Stimulated activated naive CD8-positive, alpha-beta T cell treated with anti-CD3 and anti-CD28 coated beads, Interleukin-15, amount 100 ng/mL, for 72 hours (primary cell): ENCODE measurements at places on chromosomes 12 and 14.

GRCh38 chr12:121918679-121919038 is 267 bp downstream of the CFAP251 start:
- no peak for DNase-seq

GRCh38 chr12:92257261-92257660 is 111.6 kb upstream of the BTG1 start:
- DNase-seq: no peak

GRCh38 chr12:51531978-51532497 is 59.0 kb upstream of the SCN8A start:
- peak; percentile 80 for DNase-seq

- no peak for DNase-seq
Measured at GRCh38 chr12:122997343-122998250, 17.1 kb downstream of the ARL6IP4 start.

DNA sequence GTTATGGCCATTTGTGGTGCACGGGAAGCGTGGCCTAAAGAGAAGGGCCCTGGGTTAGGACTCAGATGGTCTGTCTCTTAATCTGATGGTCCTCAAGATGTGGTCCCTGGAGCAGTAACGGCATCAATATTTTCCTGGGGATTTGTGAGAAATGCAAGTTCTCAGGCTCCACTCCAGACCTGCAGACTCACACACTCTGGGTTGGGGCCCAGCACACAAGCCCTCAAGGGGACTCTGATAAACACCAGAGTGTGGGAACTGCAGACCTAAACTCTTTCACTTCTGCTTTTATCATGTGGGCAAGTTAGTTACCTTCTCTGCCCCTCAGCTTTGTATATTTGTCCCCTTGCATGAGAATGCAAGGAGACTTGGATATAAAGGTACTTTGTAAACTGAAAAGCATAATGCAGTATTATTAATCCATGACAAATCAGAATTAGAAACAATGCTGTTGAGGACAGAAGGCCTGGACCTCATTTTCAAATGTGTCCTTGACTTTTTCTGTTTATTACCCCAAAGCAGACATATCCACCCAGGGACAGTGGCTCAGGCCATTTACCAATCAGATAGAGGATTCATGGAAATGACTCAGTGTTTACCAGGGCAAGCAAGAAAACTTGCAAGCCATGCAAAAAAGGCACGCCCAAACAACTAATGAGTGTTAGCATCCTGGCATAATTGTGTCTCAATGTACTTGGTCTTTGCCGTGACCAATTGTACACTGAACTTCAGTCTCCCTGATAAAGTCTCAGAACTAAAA is 157.0 kb downstream of the ASCL1 start:
- no peak for DNase-seq

GRCh38 chr12:24780697-24781368 is 168.1 kb downstream of the BCAT1 start:
- no peak for DNase-seq

GRCh38 chr14:75373616-75374015 is 54.2 kb upstream of the JDP2 start:
- no peak for DNase-seq

DNA sequence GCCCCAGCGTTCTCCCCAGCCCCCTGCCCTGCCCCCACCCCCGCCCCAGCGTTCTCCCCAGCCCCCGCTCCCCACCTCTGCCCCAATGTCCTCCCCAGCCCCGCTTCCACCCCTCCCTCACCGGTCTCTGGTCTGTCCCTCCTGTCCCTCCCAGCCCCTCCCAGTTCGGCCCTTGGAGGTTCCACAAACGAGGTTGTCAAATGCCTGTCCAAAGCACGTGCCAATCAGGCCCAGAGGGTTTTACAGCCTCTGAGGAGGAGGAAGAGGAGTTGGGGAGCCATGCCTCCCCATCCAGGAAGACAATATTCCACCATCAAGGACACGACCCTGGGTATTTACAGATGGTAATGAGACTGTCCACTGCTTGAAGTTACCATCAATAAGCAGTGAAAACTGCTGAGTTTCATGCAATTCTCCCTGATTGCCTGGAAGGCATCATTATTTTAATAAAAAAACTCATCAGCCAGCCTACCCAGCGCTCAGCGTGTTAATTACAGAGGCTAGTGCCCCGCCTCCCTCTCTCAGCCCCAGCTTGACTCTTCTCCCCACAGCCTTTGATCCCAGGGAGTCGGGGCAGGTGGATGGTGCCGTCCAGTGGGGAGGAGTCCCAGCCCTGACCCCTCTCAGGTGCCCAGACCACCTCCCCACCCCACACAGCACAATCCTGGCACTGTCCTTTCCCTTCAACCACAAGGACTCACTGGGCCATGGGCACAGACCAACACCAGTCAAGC is 30.6 kb upstream of the C14orf180 start:
- DNase-seq: no peak

DNA sequence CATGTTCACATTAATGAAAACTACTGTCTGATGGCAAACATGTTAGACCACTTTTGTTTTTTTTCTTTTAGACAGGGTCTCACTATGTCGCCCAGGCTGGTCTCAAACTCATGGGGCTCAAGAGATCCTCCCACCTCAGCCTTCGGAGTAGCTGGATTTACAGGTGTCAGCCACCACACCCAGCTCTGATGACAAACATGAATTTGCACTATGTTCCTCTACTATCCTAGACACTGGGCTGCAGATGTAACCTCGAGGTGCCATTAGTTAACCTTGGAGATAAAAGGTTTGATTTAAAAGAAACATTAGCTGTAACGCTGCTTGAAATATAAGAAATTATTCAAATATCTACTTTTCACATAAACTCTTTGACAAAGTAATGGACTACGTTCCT is 8.1 kb downstream of the VPS37B start:
- DNase-seq: no peak

- DNase-seq: no peak
Measured at GRCh38 chr14:55819610-55820304, 239.8 kb downstream of the KTN1 start.

DNA sequence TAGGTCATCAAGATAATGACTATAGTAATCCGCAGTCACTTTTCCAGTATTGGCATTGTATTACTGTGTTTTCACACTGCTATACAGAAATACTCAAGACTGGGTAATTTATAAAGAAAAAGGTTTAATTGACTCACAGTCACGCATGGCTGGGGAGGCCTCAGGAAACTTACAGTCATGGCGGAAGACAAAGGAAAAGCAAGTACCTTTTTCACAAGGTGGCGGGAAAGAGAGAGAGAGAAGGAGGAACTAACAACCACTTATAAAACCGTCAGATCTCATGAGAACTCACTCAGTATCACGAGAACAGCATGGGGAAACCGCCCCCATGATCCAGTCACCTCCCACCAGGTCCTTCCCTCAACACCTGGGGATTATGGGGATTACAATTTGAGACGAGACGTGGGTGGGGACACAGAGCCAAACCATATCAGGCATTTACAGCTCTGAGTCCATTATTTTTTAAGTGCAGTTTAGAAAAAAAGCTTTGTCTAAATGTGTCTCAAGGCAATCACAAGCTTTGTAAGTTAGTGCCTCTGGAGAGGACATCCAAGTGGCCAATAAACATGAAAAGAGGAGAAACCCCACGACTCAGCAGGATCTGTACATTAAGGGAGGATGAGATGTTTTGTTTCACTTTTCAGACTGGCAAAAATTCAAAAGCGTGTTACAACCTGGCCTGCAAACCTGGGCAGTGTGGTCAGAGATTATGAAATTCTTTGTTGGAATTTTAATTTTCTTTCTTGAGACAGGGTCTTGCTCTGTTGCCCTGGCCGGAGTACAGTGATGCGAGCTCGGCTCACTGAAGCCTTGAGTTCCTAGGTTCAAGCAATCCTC is 82.0 kb downstream of the DNAH10 start:
- no peak for DNase-seq

- no peak for DNase-seq
Measured at GRCh38 chr14:105067140-105067968, 2.1 kb upstream of the GPR132 start.

DNA sequence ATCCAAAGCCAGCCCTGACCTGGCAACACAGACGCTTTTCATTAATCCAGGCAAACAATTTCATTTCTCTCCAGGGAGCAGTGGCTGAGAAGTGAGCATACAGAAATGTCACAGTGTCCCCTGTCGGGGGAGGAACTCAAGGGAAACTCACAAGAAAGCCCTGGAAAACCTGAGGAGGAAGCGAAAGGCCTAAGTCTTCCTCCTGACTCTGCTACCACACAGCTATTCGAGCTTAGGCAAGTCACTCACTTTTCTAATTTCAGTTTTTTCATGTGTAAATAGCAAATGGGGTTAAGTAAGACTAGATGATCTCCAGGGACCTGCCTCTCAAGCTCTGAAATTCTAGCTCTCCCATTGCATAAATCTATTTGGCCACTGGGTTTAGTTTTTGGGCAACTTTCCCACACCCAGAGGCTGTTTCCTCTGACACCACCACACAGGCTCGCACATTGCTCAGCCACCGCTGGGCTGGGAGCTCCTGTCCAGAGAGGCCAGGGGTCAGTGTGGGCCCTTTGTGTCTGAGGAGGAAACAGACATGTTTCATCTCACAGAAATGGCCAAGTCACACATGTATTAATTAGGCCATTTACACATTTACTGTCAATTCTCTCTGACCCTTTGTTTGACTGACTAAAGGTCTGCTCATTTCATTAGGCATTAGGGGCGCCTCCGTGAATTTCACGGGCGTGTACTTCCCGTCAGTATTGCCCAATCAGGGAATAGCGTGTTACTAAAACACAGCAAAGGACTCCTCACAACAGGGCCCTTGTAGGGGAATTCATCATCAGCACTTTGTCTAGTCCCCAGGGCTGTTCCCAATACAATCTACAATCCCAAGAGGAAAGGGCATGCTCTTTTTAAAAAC is 9.8 kb upstream of the PNMA1 start:
- no peak for DNase-seq

DNA sequence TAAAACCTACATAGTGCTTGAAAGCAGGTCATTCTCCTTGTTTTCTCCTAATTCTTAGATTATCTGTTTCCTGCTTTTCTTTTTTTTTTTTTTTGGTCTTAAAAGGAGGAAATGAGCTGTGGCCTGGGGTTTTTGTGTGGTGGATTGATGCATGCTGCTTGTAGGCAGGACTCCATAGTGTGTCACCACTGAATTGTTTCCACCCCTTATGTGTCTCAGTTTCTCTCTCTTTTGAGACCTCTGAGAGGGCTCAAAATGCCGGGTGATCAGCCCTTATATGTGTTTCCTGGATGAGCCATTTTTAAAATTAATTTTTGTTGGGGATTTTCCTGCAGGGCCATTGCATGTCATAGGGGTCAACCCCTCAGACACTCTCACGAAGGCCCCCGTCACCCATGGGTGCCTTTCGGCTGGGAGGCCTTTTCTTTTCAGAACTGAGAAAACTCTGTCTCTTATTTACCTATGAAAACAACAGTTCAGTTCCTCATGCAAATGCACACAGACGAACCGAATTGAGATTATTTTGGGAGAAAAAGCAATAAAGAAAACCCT is 32.0 kb upstream of the LRRK2 start:
- DNase-seq: peak; percentile 21
